ENCODE measurements at places on chromosomes 2 and 18.
A peak's percentile ranks its signal among the peaks of the same experiment; 100 is the strongest.

DNA sequence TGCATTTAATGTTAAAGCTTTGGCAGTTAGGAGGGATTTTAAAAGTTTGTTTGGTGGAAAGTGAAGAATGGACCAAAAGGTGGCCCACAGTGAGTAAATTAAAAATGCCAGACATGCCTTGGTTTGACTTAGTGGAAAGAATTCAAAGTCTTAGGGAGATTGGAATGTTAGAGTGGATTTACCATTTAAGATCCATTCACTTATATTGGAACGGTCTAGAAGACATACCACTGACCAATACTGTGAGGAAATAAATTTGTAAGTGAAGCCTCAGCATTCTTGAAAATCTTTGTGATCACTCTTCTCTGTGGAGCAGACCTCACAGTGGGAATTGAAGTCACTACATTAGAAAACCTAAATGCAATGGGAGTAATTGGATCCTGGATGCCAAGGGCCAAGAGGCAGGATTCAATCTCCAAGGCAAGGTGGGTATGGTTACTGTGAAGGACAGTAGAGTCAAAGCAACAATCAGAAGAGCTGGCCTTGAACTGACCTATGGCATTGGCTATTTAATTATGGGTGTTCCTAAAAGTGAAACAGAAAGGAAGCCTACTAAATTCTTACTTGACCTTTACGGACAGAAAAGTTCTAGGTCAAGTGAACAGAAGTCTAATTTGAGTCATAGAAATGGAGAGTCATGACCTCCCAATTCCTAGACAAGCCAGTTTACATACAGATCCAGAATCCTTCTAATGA lies 40.2 kb upstream of the VRK2 start:
- no peak for DNase-seq

DNA sequence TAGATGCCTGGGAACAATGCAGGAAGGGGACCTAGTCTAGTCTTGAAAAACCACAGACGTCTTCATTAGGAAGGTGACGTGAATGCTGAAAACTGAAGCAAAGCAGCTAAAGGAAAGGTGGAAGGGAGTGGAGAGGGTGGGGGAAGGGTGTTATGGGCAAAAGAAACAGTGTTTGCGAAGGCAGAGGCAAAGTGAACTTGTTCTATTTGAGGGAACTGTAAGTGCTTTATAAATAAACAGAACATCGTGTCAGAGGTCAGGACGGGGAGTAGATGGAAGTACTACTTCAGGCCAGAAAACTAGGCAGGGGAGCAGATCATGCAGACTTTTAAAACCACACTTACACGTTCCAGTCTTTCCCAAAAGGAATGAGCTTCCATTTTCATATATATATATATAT lies 57.8 kb downstream of the FASTKD2 start:
- DNase-seq, result no peak

DNA sequence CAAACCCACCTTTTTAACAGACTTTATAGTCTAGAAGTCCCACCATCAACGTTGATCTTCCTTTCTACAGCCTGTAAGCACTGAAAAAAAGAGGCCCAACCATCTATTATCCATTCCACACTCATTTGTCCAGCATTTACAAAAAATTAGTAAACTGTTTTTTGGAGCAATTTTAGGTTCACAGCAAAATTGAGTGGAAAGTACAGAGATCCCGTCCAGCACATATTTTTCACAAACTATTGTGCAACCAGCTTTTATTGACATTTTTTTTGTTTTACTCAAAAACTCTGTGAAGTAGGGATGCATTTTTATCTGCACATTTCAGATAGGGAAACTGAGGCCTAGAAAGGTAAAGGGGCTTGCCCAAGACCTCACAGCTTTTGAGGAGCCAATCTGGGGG lies 68.6 kb downstream of the TNP1 start:
- DNase-seq, result no peak

DNA sequence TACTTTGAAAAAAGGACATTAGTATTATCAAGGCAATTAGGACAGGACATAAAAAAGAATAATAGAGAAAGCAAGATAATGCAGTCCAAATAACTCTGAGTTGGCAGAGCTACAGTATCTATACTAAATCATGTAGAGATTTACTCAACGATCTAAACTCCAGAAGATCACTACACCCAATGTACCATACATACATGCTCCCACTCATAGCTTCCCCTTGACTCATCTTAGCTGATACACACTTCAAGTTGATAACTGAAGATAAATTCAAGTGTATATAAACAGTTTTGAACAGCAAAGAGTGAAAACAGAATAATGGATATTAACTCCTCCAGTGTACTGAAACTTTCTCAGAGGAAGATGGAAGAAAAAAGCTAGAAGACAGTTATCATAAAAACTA lies 78.5 kb downstream of the SESTD1 start:
- no peak for DNase-seq

DNA sequence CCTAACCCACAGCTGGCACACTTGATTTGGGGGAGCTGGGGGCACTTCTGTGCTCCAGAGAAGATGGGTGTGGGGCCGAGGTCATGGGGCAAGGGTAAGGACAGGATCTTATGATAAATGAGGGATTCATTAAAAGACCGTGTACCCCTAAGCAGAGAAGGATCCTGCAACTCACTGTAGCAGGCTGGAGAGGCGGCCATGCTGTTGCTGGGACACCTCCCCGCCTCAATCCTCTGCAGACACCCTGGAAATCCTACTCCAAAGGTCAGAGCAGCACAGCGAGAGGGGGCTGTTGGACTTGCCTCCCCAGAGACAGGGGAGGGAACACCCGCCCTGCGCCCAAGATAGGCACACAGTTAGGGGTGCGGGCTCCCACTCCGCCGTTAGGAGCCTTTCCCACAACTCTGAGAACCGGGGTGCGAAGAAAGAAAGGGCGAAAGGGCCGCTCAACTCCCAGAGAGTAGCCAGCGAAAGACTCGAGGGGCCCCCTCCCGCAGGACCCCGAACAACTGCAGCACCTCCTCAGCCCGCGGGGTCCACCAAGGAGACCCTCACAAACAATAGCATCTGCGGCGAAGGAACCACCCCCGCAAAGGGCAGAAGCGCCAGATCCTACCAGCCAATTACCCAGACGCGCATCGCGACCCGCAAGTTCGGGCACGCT lies 1.4 kb downstream of the PARD6G start:
- no peak for DNase-seq

GRCh38 chr2:139177041-139177440 lies 396.9 kb upstream of the NXPH2 start:
- no peak for DNase-seq

GRCh38 chr2:16227811-16228462 lies 287.6 kb downstream of the MYCN start:
- no peak for DNase-seq

- DNase-seq, result no peak
Observed at GRCh38 chr2:241065355-241065803, 36.7 kb downstream of the MTERF4 start.

DNA sequence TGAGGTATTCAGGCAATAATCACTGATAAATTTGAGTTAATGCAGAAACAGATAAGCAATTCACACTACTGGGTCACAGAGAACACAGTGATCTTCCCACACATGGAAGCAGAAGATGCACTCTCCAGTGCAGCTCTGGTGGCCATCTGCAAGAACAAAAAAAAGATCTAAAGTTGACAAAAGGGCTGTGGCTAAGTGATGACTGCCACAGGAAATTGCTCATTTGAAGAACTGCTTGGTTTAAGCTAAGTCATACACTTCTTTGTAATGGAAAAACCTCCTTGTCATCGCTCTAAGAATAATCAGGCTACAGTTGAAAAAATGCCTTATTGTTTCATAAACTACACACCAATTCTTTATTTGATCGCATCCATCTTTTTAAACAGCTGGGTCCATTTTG lies 115.1 kb downstream of the DTNB start:
- peak; percentile 76 for DNase-seq

- no peak for DNase-seq
Observed at GRCh38 chr2:112433932-112434730, 686 bp upstream of the RGPD8 start.

GRCh38 chr2:25690058-25690457 lies 16.7 kb upstream of the DTNB start:
- DNase-seq, result no peak

- DNase-seq, result no peak
Observed at GRCh38 chr18:41150316-41150715, 804.7 kb upstream of the PIK3C3 start.

DNA sequence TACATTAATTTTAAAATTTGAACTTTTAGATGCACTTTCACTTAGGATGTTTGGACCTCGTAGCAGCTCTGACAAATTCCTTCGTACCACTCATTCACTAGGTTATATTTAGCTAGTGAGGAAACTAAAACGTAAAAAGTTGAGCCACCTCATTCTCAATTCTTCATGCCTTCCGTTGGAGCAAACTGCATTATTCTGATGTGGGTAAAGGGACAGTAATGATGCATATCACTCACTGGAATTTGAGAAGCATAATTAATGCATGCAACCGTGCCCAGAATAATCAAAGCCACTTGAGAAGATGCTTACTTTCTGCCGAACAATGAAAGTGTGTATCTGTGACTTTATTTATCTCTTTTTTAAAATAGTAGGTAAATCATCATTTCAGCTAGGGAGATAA lies 2.2 kb downstream of the CNOT9 start:
- DNase-seq, result no peak

DNA sequence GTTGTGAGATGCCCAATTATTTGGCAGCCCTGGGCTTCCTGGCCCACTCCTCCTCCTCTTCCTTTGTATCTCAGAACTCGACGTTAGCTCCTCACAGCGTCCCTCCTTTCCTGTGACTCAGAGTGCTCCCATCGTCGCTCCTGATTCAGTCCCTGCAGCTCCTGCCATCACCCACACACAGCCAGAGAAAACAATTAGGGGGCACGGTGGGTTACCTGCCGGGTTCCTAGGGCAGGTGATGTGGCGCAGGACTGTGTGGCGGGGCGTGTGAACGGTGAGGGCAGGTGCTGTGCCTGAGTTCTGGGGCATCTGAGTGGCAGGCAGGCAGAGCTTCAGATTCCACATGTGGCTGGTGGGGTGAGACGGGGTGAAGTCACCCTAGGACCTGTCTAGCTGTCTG lies 42.6 kb downstream of the GLI2 start:
- DNase-seq, result no peak

DNA sequence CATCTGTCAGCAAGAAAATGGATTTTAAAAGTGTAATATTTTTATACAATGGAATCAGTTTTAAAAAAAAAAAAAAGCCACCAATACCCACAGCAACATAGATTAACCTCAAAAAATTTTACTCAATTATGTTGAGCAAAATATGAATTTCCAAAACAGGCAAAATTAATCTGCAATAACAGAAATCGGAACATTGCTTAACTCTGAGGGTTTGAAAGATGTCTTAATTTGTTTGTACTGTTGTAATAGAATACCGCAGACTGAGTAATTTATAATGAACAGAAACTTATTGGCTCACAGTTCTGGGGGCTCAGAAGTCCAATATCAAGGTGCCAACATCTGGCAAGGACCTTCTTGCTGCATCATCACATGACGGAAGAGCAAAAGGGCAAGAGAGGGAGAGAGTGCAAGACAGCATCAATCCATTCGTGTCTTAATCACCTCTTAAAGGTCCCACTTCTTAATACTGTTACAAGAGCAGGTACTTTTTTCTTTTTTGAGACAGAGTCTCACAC lies 31.8 kb upstream of the TNFAIP6 start:
- no peak for DNase-seq

DNA sequence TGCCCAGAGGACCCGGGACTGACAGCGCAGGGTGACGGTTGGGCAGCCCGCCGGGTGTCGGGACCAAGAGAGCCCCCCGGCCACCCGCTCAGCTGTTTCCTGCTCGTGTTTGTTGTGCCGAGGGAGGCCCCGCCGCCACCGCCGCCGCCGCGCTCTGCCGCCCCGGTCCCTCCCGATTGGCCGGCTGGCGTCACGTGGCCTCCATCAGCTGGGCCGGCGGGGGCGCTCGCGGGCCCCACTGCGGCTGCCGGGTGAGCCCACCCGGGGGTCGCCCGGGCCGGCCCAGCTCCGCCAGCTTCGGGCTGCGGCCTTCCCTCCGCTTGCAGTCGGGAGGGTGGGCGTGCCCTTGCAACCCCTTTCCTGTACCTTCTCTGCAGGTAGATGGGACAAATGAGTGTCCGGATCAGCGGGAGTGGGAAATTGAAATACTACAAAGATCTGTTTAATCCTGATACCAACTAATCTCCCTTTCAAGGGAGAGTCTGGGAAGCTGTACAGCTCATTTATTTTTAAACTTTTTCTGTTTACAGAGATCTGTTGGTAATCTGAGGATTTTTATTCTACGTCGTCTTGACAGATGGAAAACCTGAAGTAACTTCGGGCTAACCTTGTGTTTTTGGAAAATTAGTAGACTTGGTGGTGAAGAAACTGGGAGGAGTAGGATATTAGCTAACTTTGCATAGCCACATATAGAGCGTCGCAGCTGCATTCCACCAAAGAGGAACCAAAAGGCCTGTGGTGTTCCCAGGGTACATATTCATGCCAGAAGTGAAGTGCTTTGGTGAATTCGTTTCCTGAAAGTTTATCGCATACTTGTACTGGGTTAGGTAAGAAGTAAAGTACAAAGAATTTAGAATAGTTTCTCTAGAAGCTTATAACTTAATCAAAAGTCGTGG lies 1.2 kb downstream of the YPEL5 start:
- DNase-seq, result peak; percentile 84

DNA sequence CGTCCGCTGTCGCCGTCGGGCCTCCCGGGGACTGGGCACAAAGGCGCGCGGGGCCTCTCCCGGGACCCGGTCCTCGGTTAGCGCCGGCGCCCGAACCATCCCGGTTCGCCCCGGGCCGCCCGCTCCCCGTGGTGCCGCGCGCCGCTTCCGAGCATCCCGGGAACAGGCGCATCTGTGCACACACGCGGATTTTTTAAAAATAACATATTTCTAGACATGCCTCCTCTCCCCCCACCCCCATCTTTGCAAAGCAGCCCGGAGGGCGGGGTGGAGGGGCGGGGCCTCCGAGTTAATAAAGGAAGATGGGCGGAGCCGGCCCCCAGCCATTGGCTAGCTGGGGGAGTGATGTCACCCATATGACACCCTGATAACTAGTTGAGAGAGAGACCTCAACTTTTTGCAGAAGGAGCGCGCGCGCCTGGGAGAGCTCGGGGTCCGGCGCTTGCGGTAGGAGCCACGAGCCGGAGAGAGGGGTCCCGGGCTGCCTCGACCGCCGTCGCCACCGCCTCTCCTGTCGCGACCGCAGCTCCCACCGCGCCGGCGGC lies at the start of gene SOX11:
Gene SOX11, plus strand, starts transcription at position 400 of the 545 bp plus-strand sequence. CDS start 338 bp downstream, outside the sequence.
- peak; percentile 85 for DNase-seq

DNA sequence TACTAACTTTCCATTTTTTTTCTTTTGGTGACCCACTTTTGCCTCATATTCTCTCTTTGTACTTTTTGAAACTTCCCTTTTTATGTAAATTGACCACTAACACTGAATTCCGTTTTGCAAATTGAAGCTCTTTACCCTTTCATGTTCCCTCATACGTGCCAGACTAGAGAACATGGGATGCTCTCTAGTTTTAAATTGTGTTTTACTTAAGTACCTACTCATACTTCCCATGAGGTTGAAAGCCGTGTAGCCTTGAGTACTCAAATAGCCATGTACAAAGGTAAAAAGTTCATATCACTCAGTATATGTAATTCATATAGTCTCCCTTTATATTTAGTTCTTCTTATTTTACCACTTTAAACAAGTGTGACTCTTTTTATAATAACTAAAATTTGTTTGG lies 119.7 kb downstream of the PIK3C3 start:
- DNase-seq, result no peak
